ENCODE measurements at places on chromosomes 2 and 18.

- DNase-seq = no peak
Measured at GRCh38 chr18:79932907-79933306, 18.5 kb downstream of the SLC66A2 start.

DNA sequence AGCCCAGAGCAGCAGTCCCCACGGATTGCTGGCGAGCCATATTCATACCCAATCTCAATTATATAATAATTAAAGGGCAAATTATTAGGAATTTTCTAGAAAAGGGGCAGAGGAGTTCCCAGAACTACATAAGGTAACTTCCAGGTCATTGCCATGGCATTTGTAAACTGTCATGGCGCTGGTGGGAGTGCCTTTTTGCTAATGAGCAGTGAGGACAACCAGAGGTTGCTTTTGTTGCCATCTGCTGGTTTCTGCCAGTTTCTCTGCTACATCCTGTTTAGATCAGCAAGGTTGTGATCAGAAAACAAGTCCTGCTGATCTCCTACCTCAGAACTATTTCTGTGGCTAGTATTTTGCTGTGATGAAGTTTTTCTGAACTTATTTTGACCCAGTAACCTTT lies 159.8 kb upstream of the PIEZO2 start:
- no peak for DNase-seq

GRCh38 chr18:22603902-22604301 lies 186.2 kb upstream of the CTAGE1 start:
- no peak for DNase-seq

- peak; percentile 85 for DNase-seq
Measured at GRCh38 chr18:3447895-3448837, 1.8 kb upstream of the TGIF1 start.

DNA sequence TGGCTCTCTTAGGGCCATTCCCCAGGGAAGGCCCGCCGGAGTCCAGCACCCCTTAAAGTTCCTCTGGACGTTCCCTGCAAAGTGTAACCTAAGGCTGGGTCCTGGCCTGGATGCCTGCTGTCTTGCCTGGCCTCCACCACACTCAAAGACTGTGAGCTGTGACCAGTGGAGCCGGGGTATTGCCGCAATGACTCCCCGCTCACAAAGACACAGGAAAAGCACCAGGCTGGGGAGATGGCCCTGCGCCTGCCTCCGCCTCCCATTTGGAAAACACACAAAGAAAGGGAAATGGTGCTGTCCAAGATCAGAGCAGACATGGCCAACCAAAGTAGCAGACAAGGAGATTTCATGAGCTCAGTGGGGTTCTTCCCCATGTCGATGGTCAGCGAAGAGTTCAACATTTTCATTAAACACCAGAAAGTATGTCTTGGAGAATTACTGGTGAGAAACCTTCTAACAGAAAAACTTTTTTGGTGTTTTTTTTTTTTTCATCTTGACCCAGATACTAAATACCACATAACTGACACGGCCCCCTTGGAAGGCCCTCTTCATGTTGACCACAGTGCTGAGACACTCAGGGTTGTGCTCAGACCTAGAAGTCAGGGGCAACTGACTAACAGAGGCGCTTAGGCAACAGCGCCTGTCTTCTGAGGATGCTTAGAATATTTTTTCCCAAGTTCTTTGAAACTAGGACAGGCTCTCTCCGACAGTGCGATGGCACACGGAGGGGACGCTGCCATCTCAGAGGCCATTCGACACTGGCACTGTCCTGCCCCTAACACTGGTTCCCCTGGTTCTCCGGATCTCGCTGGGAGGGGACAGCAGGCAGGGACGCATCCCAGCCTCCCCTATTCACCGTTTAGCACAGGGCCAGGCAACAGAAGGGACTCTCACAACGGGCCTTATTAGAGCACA lies 226.4 kb upstream of the ID2 start:
- no peak for DNase-seq

DNA sequence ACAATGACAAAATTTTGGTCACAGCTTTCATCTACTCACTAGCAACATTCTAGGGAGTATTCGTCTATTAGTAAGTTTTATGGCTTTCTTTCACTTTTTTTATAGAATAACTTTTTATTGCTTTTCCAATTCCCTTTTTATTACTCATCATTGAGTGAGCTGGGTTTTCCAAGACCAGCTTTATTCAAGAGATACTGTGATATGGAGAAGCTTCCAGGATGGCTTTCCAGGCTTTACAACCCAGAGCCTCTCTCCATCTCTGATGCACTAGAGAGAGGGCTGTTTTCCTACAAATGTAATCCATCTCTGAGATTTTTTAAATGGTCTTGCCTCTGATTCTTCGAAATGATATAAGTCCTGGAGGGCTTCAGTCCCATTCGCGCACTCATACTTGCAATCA lies 118.3 kb downstream of the LDLRAD4 start:
- no peak for DNase-seq

DNA sequence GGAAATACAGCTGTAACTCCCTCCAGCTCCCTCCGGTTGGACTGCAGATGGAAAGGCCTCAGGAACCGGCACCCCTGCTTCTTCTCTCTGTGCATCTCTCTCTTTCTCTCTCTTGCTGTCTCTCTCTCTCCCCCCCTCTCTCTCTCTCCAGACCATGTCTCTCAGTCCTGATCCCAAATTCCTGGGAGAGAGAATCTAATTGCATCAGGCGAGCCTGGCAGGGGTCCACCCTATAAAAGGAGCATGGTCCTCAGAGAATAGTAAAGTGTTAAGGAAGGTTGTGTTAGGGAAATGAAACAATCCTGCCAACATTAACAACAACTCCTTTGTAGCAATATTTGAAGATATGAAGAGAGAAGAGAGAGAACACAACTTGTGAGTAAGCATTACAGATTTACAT lies 36.7 kb downstream of the VIT start:
- no peak for DNase-seq

DNA sequence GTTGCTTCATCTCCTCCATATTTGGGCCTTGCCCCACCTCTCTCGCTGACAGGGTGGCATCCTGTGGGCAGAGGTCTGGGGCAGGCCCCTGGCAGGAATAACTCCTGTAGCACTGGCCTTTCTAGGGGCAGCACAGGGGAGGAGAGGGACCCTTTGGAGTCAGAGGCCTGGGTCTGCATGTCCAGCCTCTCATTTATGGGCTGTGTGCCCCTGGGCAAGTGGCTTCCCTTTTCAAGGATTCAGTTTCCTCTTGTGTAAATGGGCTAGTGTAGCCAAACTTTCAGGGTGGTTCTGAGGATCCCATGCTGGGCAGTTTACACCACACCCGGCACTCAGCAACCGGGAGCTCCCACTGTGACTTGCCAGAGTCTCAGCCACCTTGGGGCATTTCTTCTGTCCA lies 23.4 kb downstream of the ADRA2B start:
- DNase-seq = no peak

- DNase-seq = no peak
Measured at GRCh38 chr2:102603904-102604303, 15.4 kb upstream of the SLC9A2 start.

DNA sequence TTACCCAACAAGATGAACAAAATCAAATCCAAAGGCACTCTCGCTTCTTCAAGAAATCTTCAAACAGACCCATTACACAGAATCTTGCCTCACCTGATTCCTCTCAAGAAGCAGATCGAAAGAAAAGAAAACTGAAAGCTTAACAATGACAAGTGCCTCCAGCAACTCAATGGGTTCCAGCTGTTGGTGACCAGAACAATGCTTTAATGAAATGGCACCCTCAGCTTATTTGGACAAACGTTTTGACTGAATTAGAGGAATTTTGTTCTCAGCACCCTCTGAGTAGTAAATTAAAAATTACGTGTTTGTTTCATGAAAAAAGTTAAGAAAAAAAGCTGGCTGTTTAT lies 211.0 kb downstream of the ZNF521 start:
- DNase-seq = no peak

- no peak for DNase-seq
Measured at GRCh38 chr2:27245626-27246025, 17.2 kb downstream of the SLC30A3 start.

DNA sequence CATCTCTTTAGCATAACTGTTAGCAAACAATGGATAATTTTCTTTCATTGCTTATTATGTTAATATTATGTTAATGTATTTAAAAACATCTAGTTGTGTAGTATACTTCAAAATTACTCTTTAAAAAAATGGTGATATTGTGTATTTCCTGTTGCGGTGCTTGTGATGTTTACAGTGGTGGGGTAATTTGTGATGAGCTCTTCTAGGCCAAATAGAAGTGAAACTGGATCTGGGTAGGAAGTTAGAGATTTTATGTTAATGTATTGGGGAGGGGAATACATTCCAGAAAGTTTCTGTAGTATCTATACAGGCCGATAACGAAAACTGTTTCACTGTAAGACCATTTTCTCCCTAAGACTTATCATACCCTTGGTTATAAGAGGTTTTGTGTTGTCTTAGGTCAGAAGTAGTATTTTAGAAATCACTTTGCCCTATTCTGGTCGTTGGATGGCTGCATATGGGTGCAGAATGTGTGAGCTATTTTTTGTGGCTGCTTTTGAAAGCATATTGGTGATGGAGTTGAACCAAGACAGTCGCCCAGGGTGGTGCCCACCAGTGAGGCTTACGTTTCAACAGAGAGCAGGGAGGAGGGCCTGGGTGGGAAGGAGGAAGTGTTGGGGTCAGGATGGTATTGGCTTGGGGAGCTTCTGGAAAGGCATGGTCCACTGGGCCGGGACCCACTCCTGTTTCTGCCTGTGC lies 5.8 kb downstream of the TSHZ1 start:
- no peak for DNase-seq

DNA sequence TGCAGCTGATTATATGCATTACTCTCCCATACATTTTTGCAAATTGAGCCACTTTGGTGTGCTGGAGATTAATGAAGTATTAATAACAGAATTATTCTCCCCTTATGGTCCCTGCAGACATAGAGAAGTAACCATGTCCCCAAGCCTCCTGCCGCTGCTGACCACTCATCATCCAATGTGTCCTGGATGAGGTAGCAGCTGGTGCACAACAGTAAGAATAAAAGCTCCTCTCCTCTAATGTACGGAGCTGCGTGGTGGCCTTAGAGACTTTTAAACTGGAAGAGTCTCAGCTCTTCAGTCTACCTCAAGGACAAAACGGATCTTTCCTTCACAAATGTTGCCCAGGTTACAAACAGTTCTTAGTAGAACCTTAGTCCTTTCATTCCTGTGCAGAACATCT lies 37.7 kb downstream of the TPO start:
- no peak for DNase-seq

GRCh38 chr18:7221424-7222155 lies 9.3 kb upstream of the LRRC30 start:
- DNase-seq = no peak

DNA sequence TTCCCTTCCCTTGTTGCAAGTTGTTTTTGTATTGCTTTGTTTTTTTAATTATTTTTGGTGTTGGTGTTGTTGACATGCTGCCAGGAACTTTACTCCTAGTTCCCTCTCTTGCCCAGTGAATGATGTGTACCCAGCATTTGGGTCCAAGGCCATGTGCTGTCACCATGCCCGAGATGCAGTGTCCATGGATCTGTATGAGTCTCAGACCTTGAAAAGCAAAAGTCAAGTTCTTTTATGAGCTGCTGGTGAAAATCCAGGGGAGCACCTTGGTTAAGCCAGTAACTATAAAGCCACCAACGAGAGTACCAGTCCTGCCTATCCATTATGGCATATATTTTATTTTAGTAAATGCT lies 236.4 kb downstream of the BCL11A start:
- DNase-seq = no peak

DNA sequence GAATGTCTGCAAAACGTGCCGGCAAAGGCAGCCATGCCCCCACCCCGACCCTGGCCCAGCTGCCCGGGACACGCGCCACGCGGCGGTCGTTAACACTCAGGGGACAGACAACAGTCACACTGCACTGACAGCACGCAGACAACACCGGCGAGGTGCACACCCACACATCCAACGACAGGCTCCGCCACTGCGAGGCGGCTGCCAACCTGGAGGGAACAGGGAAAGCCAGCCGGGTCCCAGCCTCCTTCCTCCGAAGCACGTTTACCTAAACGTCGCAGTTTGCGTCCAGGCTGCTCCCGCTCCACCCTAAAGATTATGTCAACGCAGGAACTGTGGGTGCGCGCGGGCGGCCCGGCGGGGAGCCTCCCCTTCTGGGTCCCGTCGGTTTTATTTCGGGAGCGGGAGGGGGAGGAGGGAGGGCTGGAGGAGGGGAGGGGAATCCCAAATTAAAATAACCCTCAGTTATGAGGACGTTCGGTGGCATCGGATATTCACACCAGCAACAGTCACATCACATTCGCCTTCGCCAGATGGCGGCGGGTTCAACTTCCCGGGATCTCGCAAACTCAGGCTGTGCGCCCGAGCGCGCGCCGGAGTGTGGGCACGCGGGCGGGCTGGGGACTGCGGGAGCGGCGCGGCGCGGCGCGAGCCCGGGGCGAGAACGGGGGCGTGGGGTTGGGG lies 644 bp downstream of the PTGR3 start:
- no peak for DNase-seq

- DNase-seq = no peak
Measured at GRCh38 chr18:4454537-4455112, 482 bp downstream of the DLGAP1 start.

DNA sequence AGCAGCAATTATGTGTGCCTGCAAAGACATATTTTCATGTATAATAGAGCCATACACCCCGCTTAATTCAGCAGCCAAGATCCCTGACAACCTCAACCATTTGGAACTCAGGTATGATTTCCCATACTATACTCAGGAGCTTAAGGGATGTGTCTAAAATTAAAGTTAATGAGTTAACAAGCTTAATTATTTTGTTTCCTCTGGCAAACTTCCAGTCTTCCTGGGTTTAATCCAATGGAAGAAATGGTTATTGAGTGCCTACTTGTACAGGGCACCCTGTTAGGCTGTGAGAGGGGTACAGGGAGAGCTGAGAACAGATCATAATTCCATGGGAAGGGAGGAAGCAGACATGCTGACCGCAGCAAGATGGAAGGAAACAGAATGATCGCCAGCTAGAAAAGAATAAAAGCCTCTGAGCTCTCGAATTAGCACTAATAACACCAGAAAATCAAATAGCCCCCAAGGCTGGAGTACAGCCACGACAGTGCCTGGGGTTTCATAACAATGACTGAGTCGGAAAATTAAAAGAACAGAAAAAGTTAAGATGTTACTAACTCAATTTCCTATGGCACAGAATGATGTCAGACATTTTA lies 20.8 kb upstream of the CEP68 start:
- DNase-seq = no peak

DNA sequence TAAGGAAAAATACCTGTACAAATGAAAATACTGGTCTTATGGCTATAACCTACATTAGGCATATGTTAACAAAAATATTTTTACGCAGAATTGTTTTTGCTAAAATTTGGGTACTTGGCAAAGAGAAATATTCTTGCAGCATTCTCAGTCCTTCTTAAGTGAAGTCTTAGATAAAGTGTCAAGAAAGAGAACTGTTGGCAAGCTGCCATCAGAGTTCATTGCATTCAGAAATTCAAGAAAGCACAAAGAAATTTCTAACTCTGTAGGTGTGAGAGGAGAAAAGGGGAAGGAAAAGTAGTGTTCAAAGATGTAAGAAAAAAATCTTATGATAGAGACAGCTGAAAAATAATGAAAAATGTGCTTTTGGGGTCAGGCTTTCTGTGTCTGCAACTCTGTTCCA lies 86.7 kb downstream of the IRS1 start:
- no peak for DNase-seq

All from stimulated activated CD4-positive, alpha-beta T cell treated with anti-CD3 and anti-CD28 coated beads, Interleukin-15, amount 100 ng/mL, for 48 hours (primary cell).